ENCODE measurements at places on chromosomes 1 and 21.

DNA sequence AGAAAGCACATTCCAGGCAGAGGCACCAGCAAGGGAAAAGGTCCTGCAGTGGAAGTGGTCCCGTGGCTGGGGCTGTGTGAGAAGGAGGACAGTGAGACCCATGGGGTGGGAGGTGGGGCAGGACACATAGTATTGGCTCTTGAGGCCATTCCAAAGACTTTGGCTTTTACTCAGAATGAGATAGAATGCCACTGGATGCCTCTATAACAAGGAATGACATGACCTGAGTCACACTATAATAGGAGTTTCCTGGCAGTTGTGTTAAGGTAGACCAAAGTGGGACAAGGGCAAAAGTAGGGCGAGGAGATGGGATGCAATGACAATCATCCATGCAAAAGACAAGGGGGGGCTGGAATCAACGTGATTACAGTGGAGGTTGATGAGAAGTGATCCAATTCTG, 24.7 kb upstream of the LAMC2 start:
- peak; percentile 64 for DNase-seq

DNA sequence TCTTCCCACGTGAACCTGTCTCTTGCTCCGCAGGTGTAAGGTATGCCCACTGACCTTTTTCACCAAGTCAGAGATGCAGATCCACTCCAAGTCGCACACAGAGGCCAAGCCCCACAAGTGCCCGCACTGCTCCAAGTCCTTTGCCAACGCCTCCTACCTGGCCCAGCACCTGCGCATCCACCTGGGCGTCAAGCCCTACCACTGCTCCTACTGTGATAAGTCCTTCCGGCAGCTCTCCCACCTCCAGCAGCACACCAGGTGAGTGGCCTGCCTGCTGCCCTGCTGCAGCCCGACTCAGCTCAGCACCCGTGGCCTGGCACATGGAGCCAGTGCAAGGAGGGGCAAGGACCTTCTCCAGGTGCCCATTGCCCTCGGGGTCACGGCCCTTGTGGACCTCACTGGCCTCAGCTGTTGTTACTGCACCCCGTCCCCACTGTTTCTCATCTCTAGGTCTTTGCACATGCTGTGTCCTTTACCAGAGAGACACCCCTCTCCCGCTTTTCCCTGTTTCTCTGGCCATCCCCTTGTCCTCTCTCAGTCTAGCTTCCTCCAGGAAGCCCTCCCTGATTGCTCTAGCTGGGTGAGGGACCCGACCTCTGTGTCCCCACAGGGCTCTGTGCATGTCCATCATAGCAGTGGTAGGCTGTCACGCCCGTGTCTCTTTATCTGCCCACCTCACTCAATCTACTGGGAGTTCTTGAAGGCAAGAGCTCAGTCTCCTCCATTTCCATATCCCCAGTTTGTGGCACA, 25.4 kb downstream of the ZNF362 start:
- no peak for DNase-seq

- DNase-seq, result no peak
Measured at GRCh38 chr1:40701684-40702083, 10.2 kb downstream of the NFYC start.

DNA sequence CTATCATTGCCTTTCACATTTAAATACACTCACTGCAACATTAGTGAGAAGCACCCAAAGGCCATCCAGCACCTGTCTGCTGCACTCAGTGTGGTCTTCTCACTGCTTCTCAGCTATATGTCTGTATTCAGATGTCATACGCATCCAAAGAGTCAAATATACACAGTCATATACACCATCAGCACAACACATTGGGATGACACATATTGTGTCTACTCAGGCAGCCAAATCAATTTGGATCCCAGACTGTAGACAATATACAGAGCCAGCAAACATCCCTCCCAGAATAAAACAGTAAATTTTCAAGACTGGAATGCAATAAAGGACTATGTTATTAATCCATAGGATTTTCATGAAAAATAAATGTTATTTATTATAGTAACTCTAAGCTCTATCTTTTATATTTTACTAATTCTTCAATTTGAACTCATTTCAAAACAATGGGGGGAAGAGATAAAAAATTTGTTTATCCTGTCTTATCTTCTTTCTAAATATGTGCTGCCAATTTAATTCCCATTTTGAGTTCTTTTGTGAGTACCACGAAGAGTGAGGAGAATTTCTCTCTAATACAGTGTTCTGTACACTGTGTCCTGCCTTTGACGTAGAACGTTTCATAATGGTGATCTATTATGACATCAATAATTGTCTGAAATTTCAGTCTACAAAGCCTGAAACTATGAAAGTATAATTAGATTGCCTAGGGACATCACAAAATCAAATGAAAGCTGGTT, 602.2 kb upstream of the CXADR start:
- DNase-seq, result no peak

- peak; percentile 11 for DNase-seq
Measured at GRCh38 chr1:179588425-179589024, 3.1 kb upstream of the TDRD5 start.

GRCh38 chr1:17119076-17119772, at the start of gene PADI2:
TSS of gene PADI2 (minus strand) at chr1:17119451. CDS start at chr1:17119371, 80 bp downstream.
- no peak for DNase-seq

DNA sequence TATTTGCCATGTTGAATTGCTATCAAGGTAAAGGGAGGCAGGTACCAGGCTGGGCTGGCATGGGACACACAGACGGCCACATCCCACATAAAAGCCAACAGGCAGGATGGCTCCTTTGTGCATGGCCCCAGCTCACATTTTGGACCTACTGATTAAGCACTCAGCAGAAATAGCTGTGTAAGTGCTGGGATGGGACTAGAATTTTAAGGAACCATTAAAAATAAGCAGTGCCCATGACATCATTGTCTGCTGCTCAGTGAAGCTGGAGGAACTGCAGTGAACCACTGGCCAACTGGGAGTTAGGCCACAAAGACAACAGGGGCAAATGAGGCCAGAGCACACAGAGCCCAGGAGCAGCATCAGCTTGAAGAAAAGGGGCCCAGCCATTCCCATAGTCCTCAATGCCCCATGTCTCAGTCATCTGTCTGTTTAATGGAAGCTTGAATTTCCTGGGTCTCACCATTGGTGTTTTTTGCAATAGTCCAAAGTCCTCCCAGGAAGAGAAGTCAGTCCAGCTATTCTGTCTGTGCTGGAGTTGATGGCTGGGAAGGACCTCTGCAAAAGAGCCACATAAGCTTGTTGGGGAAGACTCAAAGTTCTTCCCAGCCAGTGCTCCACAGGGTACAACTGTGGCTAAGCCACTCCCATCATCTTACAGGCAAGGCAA, 45.3 kb upstream of the TNR start:
- DNase-seq, result no peak

DNA sequence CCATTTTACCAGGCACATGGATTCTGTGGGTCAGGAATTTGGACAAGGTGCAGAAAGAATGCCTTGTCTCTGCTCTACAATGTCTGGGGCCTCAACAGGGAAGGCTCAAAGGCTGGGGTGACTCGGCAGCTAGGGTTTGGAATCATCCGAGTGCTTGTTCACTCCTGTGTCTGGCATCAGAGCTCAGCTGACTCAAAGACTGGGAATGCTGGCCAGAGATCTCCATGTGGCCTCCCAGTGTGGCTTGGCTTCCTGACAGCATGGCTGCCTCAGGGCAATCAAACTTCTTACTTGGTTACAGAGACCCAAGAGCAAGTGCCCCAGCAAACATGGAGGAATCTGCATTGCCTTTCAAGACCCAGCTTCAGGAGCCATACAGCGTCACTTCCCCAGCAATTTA, 110.5 kb downstream of the TOMM20 start:
- DNase-seq, result peak; percentile 96

GRCh38 chr1:60978421-60979357, 103.7 kb upstream of the NFIA start:
- peak; percentile 18 for DNase-seq

DNA sequence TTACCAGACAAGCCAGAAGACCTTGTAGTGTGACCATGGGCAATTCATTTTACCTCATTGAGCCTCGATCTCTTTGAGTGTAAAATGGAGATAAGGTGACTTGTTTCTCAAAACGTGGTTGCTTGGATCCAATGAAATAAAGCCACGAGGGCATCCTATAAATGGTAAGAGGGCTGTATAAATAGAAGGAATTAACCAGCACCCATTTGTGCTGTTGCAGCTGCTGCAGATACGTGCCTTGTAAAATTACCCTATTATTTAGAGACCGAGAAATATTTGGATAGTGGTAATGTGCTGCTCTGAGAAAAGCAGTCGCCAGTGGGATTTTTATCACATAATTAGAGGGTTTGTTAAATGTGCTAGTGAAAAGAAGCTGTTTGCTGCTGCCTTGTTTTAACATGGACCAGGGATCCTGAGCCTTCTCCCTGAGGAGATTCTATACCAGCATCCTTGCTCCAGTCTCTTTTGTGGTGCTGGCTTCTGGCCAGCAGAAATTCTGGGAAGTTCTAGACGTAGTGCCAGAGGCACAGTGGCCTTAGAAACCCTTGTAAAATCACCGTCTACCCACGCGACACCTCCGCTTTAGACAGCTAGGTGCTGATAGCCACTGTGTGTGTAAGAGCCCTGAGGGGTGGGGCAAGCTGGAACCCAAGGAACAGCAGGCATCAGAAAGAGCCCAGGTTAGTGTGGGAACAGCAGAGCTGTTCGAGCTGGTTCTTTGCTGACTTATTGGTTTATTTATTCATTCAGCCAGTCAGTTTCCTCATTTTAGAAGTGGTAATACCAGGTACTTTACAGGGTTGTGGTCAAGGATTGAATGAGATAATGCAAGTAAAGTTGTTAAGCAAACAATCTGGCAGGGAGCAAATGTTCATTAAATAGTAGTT, 137.5 kb downstream of the NOS1AP start:
- no peak for DNase-seq

- no peak for DNase-seq
Measured at GRCh38 chr1:235124665-235125064, 4.0 kb downstream of the TOMM20 start.

GRCh38 chr1:58000116-58000515, 546.4 kb downstream of the OMA1 start:
- DNase-seq, result no peak

DNA sequence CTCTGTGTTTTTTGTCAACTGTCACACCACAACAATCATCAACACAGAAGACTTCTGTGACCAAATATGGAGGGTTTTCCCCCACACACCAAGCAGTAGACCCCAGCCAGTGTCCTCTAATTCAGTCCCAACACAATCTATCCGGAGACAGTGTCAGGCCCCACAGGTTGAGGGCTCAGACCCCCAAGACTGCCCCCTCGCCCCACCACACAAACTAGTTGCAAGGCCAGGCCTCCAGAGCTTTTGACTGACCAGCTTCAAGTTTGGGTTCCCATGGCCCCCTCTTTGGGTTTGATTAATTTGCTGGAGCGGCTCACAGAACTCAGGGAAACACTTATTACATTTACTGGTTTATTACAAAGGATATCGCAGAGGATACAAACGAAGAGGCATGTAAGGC, 37.2 kb downstream of the NEK2 start:
- no peak for DNase-seq

- DNase-seq, result no peak
Measured at GRCh38 chr1:119046785-119047438, 58.8 kb upstream of the TBX15 start.

DNA sequence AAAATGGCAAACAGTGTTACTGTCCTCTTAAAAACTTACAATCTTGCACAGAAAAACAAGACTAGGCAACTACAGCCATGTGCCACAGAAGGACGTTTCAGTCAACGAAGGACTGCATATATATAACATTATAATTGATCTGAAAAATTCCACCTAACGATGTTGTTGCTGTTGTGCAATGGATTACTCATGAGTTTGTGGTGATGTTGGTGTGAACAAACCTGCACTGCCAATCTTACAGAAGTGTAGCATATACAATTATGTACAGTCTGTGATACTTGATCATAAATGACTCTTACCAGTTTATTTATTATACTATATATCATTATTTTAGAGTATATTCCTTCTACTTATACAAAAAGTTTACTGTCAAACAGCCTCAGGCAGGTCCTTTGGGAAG, 6.8 kb upstream of the VAMP4 start:
- DNase-seq, result no peak

- DNase-seq, result no peak
Measured at GRCh38 chr1:69913977-69914376, 291.4 kb downstream of the LRRC40 start.

All from RCC 7860 (cell line).